ENCODE measurements at places on chromosomes 3 and 15. TPM values are rescaled to one million over a fixed set of nuclear protein-coding genes. Genes with fewer than 3 reads are reported as not detected.
A peak's percentile ranks its signal among the peaks of the same experiment; 100 is the strongest.

DNA sequence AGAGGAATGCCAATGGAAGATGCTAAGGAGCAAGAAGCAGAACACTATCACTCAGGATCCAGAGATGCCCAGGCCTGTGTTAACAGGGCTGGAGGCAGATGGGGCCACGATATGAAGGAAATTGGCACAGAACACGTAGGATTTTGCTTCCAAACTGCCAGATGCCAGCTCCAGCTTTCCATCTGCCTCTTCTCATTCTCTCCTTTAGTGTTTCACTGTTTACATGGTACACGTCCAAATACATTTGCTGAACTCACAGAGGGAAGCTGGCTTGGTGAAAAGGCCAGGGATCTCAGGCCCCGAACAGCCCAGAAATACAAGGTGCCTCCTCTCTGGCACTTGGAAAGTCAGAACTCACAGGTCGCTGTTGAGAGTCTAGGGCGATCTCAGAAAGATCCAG is 187.0 kb downstream of the NTRK3 start:
- H3K27ac ChIP-seq: no peak overlapping the region
- no peaks in the 10 kb centered on the region for H3K27me3 ChIP-seq
- H3K4me1 ChIP-seq: no peaks in the 10 kb centered on the region
- no peak overlapping the region for H3K4me3 ChIP-seq
- DNase-seq: no peak
- no peaks in the 10 kb centered on the region for H3K36me3 ChIP-seq

GRCh38 chr15:82146990-82147461 is 101.2 kb upstream of the MEX3B start:
- DNase-seq: no peak
- no peak overlapping the region for H3K27ac ChIP-seq
- no peak overlapping the region for H3K4me3 ChIP-seq
- H3K27me3 ChIP-seq: no peaks in the 10 kb centered on the region
- H3K36me3 ChIP-seq: no peaks in the 10 kb centered on the region

STAB1 gene
- total RNA-seq: 41.1 TPM

- no peaks in the 10 kb centered on the region for H3K27me3 ChIP-seq
- no peak overlapping the region for H3K4me3 ChIP-seq
- H3K36me3 ChIP-seq: no peaks in the 10 kb centered on the region
- no peak overlapping the region for H3K27ac ChIP-seq
Observed at GRCh38 chr3:11168881-11169805, 14.8 kb downstream of the HRH1 start.

DNA sequence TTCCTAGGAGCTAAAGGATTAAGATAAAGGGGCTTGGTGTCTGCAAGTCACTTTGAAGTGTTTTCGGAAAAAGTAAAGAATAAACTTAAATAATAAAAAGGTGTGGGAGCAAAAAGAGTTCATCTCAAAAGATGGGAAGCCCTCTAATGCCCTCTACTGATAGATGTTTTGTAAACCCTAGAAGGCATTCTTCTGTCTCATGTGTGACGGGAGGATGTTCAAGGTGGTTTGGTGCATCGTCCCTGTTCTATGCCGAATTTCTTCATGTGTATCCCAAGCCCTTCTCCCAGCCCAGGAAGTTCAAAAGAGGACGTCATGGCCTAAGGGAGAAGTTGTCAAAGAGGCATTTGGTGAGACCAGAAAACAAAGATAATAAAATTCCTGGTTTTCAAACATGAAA is 37.2 kb downstream of the CCK start:
- no peaks in the 10 kb centered on the region for H3K27me3 ChIP-seq
- no peak for DNase-seq
- no peaks in the 10 kb centered on the region for H3K36me3 ChIP-seq
- H3K4me3 ChIP-seq: no peak overlapping the region
- H3K4me1 ChIP-seq: no peaks in the 10 kb centered on the region
- no peak overlapping the region for H3K27ac ChIP-seq

ADCY5 gene
- total RNA-seq: 7.8 TPM

GRCh38 chr3:124395162-124395561 is 335.1 kb upstream of the UMPS start:
- no peak overlapping the region for H3K27ac ChIP-seq
- no peaks in the 10 kb centered on the region for H3K4me1 ChIP-seq
- no peak for DNase-seq
- H3K36me3 ChIP-seq: no peaks in the 10 kb centered on the region

ASB14 gene
- not detected for total RNA-seq

GRCh38 chr3:133135306-133135705 is 97.1 kb downstream of the TMEM108 start:
- H3K27ac ChIP-seq: no peak overlapping the region
- DNase-seq: no peak
- H3K36me3 ChIP-seq: no peaks in the 10 kb centered on the region
- H3K4me1 ChIP-seq: no peaks in the 10 kb centered on the region
- H3K27me3 ChIP-seq: no peaks in the 10 kb centered on the region

DNA sequence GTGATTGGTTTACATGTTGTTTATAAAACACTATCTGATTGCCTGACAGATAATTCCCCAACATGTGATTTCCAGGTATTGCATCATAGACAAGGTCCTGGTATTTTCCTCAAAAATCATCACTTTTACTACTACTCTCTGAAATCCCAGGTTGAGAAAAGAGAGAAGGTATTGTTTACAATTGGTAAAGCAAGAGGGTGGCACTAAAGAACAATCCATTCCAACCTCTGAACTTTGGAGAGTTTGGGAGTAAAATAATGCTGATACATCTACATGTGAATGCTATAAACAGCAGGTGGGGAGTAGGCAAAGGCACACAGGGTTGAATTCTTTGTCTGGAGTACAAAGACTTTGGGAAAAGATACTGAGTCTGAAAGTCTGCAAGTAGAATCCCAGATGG is 134.2 kb downstream of the WDR72 start:
- H3K4me3 ChIP-seq: no peak overlapping the region
- H3K4me1 ChIP-seq: no peaks in the 10 kb centered on the region
- H3K27me3 ChIP-seq: no peaks in the 10 kb centered on the region
- no peak overlapping the region for H3K27ac ChIP-seq

SLC12A8 gene
- 20.7 TPM for total RNA-seq

CPNE4 gene
- not detected for total RNA-seq

DNA sequence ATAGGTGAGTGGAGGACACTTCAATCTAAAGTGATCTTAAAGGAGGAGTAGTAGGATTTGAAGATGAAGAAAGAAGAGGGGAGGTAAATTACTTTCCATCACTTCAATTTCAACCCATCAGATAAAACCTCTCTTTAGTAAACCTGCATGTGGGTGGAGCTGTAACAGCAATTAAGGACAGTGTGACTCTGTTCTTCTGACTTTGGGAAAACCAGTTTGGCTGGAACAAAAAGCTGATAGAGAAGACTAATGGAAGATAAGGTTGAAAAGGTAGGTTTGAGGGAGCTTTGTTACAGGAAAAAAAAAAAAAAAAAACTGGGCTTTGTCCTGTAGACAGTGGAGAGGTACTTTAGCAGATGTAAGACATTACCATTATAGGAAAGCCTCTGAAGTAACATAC is 4.5 kb upstream of the GSK3B start:
- peaks cover 7% of the 10 kb centered on the region for H3K4me1 ChIP-seq
- H3K27me3 ChIP-seq: no peaks in the 10 kb centered on the region
- H3K36me3 ChIP-seq: no peaks in the 10 kb centered on the region

PPARG gene
- 85.2 TPM for total RNA-seq

- H3K4me3 ChIP-seq: no peak overlapping the region
- H3K36me3 ChIP-seq: no peaks in the 10 kb centered on the region
- H3K4me1 ChIP-seq: no peaks in the 10 kb centered on the region
- no peaks in the 10 kb centered on the region for H3K27me3 ChIP-seq
Observed at GRCh38 chr15:79635149-79635771, 203.1 kb downstream of the MINAR1 start.

- no peaks in the 10 kb centered on the region for H3K4me1 ChIP-seq
- H3K36me3 ChIP-seq: no peaks in the 10 kb centered on the region
- H3K4me3 ChIP-seq: no peak overlapping the region
Observed at GRCh38 chr15:98967916-98968315, 39.7 kb downstream of the PGPEP1L start.

GRCh38 chr15:74545776-74546656 is 5.0 kb downstream of the ARID3B start:
- DNase-seq: peak; percentile 97
- no peaks in the 10 kb centered on the region for H3K36me3 ChIP-seq
- H3K4me3 ChIP-seq: no peak overlapping the region
- no peak overlapping the region for H3K27ac ChIP-seq
- peaks cover 16% of the 10 kb centered on the region for H3K4me1 ChIP-seq

DNA sequence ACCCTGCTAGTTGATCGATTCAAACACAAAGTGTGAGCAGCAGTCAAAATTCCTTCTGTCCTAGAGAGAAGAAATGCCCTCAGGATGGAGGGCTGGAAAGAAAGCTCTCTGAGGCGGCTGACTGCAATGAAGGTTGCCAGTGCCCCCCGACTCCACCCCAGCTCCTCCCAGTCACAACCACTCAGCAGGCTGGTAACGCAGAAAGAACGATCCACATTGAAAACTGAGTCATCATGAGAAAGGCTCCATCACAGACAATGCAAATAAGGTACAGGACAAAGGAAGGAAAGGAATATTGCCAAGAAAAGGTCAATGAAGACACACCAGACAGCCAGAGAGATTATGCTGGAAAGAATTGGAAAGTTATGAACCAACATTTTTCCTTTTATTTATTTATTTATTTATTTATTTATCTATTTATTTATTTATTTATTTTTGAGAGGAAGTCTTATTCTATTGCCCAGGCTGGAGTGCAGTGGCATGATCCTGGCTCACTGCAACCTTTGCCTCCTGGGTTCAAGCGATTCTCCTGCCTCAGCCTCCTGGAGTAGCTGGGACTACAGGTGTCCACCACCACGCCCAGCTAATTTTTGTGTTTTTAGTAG is 17.4 kb upstream of the VGLL4 start:
- H3K27ac ChIP-seq: no peak overlapping the region
- no peaks in the 10 kb centered on the region for H3K27me3 ChIP-seq
- H3K4me1 ChIP-seq: peaks cover 4% of the 10 kb centered on the region
- DNase-seq: no peak
- no peak overlapping the region for H3K4me3 ChIP-seq

- H3K27ac ChIP-seq: no peak overlapping the region
- DNase-seq: no peak
- H3K36me3 ChIP-seq: no peaks in the 10 kb centered on the region
Observed at GRCh38 chr3:197155046-197155445, 125.4 kb upstream of the MELTF start.

GRCh38 chr3:157868196-157868595 is 238.0 kb downstream of the SHOX2 start:
- no peaks in the 10 kb centered on the region for H3K27me3 ChIP-seq
- no peaks in the 10 kb centered on the region for H3K36me3 ChIP-seq
- H3K4me3 ChIP-seq: no peak overlapping the region
- no peaks in the 10 kb centered on the region for H3K4me1 ChIP-seq
- no peak for DNase-seq
- no peak overlapping the region for H3K27ac ChIP-seq

CHDH gene
- 48.6 TPM for total RNA-seq

GRCh38 chr3:185926445-185926844 is 11.4 kb downstream of the TRA2B start:
- H3K27me3 ChIP-seq: no peaks in the 10 kb centered on the region
- H3K27ac ChIP-seq: peak overlapping the region; percentile 67
- H3K36me3 ChIP-seq: peaks cover 33% of the 10 kb centered on the region
- DNase-seq: peak; percentile 69
- peaks cover 35% of the 10 kb centered on the region for H3K4me1 ChIP-seq
- H3K4me3 ChIP-seq: no peak overlapping the region

- H3K36me3 ChIP-seq: no peaks in the 10 kb centered on the region
- DNase-seq: no peak
- no peak overlapping the region for H3K27ac ChIP-seq
- no peaks in the 10 kb centered on the region for H3K4me1 ChIP-seq
Observed at GRCh38 chr3:188330138-188330537, 176.2 kb downstream of the LPP start.

DNA sequence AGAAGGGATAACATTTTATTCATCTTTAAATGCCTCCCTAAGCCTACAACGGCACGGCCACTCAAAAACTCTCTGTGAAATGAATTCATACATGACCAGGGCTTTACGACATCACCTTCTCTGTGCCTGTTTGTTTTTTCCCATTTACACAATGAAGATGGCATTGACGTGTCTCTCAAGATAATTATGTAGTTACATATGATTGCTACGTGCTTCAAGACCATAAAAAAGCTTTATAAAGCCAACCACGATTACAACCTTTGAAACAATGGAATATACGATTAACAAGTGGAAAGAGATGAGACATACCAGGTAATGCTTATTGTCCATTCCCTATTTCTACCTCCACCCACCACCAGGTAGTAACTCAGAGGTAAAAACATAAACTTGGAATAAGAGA is 168.4 kb downstream of the P3H2 start:
- H3K27ac ChIP-seq: no peak overlapping the region
- DNase-seq: no peak
- no peak overlapping the region for H3K4me3 ChIP-seq
- H3K27me3 ChIP-seq: no peaks in the 10 kb centered on the region
- H3K36me3 ChIP-seq: no peaks in the 10 kb centered on the region

ERICH6 gene
- not detected for total RNA-seq

ZNF80 gene
- total RNA-seq: not detected

DNA sequence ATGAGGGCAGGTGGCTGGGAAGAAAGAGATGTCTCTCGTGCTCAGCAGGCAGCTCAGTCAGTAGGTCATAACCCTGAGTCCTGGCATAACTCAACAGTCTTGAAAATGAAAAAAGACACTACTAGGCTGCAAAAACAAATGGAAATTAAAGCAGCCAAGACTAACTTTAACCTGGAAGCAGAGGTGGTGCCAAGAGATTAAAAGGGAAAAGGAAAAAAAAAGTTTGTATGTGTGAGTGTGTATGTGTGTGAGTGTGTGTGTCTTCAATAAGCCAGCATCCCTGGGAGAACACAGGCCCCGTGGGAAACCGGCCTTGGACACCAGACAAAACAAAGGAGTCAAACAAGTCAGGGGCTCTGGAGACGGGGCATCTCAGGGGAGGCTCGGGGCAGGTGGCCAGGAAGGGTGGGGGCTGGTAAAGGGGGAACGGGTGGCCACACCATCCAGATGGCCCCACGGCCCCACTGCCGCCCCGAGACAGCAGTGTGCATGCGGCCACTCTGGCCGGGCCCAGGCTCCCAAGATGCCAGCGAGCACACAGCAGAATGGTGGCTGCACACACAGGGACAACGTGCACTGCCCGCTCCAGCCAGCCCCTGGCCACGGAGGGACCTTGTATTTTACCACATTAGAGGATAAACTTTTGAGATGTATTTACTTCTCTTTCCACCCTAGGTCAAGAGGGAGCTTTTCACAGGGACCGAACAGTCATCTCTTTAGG is 23.8 kb downstream of the CYFIP1 start:
- H3K27me3 ChIP-seq: no peaks in the 10 kb centered on the region
- DNase-seq: no peak
- H3K4me3 ChIP-seq: no peak overlapping the region
- no peaks in the 10 kb centered on the region for H3K4me1 ChIP-seq
- no peaks in the 10 kb centered on the region for H3K36me3 ChIP-seq
